Stimulated activated CD8-positive, alpha-beta memory T cell treated with anti-CD3 and anti-CD28 coated beads, Interleukin-7, amount 100 ng/mL, for 1 hour (primary cell): ENCODE measurements at places on chromosomes 1 and 21.

DNA sequence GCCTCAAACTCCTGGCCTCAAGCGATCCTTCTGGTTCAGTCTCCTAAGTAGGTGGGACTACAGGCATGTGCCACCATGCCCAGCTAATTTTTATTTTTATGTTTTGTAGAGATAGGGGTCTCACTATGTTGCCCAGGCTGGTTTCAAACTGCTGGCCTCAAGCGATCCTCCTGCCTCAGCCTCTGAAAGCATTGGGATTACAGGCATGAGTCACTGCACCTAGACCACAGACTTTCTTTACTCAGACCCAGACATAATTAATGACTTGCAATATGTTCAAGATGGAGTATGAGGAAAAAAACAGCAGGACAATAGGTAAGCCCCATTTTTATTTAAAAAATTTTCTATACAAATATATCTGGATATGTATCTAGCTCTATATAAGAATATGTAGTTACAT, 13.2 kb downstream of the KANK4 start:
- DNase-seq = no peak

GRCh38 chr1:202689082-202689481, 21.2 kb downstream of the SYT2 start:
- no peak for DNase-seq

GRCh38 chr1:200895801-200896530, 1.3 kb downstream of the INAVA start:
- no peak for DNase-seq

DNA sequence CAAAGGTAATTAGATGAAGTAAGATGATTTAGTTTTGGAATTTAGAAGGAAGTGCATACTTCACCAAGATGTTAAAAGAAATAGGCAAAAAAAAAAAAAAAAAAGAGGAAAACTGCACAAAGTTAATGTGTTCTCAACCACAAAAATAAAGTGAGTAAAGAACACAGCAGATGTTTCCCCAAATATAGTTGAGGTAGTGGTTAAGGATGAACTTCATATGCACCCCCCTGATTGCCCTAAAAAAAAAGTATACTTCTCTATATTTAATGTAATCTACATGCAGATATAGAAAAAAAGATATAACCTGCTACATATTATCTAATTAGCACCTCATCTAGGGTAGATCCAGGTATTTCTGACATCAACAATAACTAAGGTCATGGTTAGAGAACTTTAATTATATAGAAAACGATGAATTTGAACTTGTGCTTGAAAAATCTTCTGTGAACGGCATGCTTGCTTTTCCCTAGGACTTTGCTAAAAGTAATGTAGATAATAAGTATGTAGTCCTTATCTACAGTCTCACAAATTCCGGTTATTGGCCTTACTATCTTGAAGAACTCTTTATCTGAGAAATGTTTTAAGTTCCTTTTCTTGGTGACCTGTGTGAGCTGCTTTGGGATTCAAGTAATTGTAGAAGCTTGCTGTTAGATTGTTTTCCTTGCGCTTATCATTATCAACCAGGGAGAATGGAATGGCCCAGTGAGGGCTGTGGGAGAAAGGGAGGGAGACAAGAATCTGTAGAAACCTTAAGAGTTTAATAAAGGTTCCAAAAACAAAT, 70.1 kb upstream of the LRRC7 start:
- no peak for DNase-seq

DNA sequence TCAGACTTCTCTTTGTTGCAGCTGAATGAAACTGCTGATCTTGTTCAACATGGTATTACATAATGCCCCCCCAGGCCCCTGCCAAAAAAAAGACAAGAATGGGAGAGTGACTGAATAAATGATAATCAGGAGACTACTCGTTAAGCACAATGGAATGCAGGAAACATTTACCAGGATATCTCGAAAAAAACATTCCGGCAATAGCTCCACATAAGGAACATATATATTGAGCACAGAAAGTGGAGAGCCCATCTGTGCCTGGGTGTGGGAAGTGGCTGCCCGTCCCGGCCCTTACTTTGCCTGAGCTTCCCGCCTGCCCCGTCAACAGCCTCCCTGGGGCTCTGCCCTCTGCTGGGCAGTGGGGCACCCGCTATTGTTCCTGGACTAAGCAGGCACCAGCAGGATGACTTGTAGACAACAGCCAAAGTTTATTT, 13.3 kb downstream of the TRIM11 start:
- no peak for DNase-seq

GRCh38 chr1:228011721-228012311, 5.0 kb downstream of the WNT3A start:
- no peak for DNase-seq

GRCh38 chr1:89536555-89537341, 12.1 kb downstream of the LRRC8B start:
- no peak for DNase-seq

GRCh38 chr1:18284805-18285537, 177.4 kb downstream of the IGSF21 start:
- no peak for DNase-seq

DNA sequence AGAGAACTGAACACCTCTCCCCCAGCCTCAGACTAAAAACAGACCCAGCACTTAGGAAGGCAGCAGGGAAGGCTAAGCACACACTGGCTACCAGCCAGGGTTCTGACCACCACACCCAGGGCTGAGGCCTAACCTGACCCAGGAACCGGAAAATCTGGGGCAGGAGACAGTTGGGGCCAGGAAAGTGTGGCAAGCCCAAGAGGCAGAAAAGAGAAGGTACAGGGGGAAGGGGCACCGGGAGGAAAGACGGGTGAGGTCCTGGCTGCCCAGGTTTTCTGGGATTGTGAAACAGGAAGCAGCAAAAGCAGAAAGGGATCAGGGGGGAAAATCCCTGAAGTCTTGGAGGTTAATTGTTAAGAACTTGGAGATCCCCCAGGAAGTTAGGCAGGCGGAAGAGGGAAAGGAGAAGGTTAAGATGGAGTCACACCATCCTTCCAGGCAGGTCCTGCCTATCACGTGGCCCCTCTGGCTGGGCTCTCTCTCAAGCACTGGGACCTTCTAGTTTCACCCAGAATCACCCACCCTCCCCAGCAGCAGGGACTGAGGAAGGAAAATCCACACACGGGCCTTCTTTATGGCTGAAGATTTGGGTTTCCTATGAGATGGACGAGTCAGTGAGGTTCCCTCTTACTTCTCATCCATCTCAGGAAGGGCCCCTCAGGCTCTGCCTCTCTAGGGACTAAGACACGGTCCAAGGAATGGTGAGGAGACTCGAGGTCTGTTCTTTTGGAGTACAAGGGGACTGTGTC, 2.6 kb downstream of the HDGF start:
- DNase-seq = no peak

DNA sequence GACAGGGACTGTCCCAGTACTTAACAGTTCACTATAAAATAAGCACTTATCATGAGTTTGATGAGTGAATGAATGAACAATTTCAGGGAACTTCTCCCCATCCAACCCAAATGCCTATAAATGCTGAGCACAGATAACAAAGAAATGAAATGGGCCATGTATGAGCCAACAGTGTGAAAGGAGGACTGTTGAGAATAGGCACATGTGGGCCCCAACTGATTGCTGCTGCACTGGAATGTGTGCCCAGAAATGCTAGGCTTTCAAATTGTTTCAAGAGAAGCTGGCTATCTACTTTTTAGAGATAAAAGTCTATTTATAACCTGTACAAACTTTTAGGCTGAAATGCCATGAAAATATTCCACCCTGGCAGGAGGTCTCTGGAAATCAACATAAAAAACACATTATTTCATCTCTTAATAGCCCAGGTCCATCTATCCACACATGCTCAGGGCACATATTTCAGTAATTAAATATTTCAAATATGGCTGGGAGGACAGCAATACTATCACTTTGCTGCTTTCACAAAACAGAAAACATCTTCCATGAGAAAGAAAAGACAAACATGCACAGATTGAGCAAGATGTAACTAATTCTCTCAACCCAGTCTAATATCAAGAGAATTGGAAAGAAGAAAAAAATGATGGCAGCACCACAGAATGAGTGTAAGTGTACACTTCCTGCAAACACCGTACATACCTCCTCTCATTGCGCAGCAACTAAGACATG, 49.8 kb downstream of the COLGALT2 start:
- no peak for DNase-seq

DNA sequence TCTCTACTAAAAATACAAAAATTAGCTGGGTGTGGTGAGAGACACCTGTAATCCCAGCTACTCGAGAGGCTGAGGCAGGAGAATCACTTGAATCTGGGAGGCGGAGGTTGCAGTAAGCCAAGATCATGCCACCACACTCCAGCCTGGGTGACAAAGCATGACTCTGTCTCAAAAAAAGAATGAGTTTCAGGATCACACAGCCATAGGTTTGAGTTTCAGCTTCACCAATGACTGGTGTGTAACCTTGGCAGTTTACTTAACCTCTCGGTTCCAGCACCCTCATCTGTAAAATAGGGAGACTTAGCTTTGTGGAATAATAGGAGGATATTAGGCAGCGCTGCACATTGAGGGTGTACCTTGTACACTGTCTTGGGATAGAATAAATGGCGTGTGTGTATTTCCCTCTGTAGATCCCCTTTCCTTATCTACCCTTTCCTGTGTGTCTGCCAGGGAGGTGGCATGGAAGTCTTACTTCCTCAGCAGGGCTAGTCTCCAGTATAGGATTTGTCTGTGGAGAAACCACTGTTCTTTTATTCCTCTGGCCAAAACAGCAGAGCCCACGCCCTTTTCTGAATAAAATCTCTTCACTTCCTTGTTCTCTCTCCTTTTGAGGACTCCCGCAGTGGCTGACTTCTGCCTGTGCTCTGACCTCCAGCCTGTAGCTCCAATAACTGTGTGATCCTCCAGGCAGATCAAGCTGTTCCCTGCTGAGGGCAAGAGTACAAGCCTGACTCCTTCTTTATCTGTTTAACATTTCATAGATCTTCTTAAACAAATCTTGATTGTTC, 90.4 kb downstream of the HHAT start:
- no peak for DNase-seq

GRCh38 chr1:82634266-82634665, 833.5 kb downstream of the ADGRL2 start:
- no peak for DNase-seq

- peak; percentile 66 for DNase-seq
Measured at GRCh38 chr1:33472269-33472980, at the start of gene ZSCAN20. ZSCAN20 (plus strand) TSS chr1:33472645; CDS start chr1:33479289, 6,644 bp downstream.

- no peak for DNase-seq
Measured at GRCh38 chr1:180131510-180131909, 23.2 kb upstream of the QSOX1 start.

GRCh38 chr1:156423422-156424352, 54.7 kb downstream of the RHBG start:
- no peak for DNase-seq

DNA sequence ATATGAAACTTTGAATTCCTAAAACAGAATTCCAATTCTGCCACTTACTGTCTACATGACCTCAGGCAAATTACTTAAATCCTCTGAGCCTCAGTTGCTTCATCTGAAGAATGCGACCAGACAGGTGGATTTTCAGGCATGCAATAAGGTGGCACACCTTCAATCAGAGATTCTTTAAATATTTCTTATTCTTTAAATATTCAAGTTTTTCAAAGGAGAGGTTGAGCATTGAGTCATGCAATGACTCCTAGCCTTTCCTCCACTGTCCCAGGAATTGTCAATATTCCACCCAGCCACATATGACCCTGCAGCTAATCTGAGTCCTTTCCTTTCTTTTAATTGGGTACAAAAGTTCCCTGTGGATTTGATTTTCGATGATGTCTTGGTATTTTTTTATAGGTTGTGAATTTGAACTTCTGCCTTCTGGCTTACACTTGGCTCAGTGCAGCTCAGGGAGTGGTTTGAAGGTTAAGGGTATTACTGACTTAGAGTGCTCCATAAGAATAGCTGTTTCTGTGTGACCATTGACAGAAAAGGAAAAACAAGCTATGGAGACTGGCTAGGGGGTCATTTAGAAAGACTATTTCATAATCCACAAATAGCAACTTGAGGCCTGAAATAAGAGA, 52.2 kb upstream of the PRDX6 start:
- DNase-seq = no peak

- no peak for DNase-seq
Measured at GRCh38 chr1:237145379-237146135, 103.6 kb downstream of the RYR2 start.

DNA sequence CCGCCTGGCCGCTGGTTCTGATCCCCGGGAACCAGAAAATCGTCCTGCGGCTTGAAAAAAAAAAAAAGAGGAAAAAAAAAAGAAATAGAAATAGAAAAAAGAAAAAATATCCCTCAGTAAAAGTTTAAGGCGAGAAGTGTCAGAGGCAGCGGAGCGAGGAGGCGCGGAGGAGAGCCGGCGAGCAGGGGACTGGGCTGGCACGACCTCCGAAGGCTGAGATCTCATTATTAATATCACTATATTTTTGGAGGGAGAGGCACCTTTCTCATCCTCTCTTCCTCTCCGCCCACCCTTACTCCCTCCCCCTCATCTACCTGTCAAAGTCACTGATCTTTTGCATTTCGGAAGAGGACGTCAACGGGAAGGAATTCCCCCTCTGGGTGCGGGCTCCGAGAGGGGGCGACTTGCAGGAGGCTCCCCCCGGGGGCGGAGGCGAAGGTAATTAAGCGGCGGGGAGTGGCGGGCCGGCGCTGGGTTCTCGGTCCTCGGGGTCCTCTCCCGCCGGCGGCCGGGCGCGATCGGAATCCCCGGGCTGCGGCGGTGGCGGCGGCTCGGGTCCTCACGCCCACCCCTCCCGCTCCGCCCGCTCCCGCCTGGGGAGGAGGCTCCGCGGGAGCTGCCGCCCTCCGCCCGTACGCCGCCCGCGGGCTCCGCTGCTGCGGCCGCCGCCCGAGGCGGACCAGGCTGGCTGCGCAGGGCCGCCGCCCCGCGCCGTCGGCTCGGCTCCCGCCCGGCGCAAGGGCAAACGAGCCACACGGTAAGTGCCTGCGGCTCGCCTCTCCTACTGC, at the start of gene NTNG1:
Gene NTNG1 (plus strand): TSS at position 337 of the 788 bp plus-strand sequence.
- no peak for DNase-seq

- no peak for DNase-seq
Measured at GRCh38 chr21:39805983-39806382, 61.0 kb downstream of the IGSF5 start.

DNA sequence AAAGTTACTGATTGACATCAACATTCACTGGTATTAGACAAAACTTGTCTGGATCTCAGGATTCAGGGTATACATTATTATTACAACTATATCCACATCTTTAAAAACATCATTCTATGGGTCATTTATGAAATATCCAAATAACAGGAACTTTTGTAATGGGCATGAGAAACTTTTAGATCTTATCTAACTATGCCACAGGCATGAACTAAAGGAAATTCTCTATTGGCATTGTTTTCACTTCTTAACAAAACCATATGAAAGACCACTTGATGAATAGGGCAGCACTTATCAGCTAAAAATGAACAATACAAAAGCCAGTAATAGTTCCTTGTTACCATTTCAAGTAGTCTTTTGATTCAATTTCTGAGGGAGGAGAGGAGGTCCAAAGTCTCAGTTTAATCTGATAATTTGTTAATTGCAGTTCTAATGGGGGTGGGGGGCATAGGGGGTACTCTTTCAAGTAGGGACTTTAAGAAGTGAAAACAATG, 30.8 kb upstream of the CPLANE2 start:
- DNase-seq = no peak

GRCh38 chr1:79708646-79709265, 702.2 kb upstream of the ADGRL4 start:
- no peak for DNase-seq
